ENCODE measurements at places on chromosomes 11 and 22.
A peak's percentile ranks its signal among the peaks of the same experiment; 100 is the strongest.

DNA sequence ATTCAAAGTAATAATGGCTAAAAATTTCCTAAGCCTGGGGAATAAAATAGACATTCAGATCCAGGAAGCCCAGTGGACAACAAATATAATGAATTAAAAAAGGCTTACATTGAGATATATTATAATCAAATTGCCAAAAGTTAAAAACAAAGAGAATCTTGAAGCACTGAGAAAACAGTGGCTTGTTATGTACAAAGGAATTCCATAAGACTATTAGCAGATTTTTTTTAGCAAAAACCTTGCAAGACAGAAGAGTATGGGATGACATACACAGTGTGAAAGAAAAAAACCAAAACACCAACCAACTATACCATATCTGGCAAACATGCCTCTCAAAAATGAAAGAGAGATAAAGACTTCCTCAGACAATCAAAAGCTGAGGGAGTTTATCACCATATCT lies 20.7 kb downstream of the OR10V1 start:
- no peak for DNase-seq

DNA sequence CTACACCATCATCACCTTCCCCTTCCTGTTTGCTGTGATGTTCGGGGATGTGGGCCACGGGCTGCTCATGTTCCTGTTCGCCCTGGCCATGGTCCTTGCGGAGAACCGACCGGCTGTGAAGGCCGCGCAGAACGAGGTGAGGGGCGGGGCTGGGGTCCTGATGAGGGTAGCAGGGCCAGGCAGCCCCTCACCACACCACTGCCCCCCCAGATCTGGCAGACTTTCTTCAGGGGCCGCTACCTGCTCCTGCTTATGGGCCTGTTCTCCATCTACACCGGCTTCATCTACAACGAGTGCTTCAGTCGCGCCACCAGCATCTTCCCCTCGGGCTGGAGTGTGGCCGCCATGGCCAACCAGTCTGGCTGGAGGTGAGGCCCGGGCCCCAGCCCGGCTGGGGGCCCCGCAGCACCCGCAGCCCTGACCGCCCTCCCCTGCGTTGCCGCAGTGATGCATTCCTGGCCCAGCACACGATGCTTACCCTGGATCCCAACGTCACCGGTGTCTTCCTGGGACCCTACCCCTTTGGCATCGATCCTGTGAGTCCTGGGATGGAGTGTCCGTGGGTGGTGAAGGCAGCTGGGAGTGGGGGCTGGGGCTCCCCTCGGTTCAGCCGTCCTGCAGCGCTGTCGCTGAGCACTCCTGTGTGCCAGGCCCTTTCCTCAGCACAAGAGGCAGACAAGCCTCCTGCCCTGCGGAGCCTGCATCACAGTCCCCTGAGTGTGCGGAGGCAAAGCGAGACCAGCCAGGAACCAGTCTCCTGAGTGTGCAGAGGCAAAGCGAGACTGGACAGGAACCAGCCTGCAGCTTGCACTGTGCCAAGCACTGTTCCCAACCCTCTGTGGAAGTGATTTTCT lies 8.8 kb downstream of the TCIRG1 start:
- DNase-seq: no peak

DNA sequence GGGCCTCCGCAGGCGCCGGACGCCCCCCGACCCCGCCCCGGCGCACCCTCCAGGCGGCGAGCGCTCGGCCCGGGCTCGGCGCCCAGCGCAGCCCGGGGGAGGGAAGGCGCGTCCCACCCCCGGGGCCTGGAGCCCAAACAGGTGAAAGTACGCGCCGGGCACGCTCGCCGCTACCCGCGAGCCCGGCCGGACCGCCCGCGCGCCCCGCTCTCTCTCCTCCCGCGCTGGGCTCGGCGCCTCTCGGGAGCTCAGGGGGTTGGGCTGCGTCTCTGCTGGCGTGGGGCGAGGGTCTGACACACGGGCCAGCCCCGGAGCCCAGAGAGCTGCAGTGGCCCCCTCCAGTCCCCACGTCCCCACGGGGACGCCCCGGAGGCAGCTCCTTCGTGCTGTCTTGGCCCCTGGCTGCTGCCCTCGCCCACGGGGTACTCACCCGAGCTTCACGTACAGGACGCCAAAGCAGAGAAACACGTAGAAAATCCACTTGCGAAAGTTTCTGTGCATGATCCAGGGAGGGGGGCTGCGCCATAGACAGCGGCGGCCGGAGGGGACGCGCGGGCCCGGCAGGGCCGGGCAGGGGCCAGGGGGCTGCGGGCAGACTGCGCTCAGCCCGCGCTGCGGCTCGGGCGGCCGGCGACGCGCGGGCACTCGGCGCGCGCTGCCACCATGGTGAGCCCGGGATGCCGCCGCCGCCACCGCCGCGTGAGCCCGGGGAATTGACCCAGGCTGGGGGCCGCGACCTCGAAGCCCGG lies 534 bp downstream of the WNT7B start:
- DNase-seq: no peak

DNA sequence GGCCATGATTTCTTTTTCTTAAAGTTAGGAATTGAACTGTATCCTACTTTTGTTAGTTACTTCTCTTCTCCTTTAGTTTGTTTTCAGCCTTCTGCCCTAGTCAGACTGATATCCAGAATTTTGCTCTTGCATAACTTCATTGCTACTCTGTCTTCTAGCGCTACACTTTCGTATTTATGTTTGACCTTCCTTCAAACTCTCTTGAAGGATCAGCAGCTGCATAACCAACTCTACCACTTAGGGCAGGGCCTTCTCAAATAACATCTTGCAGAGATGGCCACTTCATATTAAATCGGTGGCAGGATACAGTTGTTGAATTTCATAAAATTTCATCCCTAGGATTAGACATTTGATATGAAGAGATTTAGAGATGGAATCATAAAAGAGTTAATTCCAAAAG lies 43.9 kb downstream of the KDM2A start:
- DNase-seq: no peak

DNA sequence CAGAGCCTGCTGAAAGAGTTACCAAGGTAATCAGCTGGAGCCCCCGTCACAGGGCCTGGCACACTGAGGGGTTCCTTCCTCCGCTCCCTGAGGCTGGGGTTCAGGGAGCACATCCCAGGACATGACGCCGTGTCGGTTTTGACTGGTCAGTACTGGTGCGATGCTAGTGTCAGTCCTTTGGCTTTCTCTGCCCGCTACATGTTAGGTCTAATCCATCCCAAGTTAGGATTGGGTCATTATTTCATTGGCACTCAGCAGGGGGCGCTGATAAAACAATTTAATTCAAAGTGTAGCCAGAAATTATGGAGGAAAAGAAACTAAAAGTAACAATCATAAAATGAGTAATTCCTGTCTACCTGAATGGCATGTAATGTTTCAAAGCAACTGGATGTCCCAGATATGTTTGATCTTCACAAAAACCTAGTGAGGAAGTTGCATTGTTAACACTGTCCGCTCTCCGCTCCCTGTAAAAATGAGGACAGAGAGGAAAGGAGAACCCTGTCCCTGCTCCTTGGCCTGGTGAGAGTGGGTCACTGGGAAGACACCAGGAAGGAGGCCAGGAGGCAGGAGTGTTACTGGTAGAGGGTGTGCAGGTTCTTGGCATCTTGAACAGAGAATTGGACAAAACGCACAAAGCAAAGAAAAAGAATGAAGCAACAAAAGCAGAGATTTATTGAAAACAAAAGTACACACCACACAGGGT lies 27.1 kb downstream of the TSKU start:
- peak; percentile 24 for DNase-seq

- no peak for DNase-seq
Measured at GRCh38 chr22:50302041-50302541, 5.4 kb downstream of the PLXNB2 start.

- DNase-seq: no peak
Measured at GRCh38 chr22:49034836-49035817, 792.5 kb downstream of the BRD1 start.

DNA sequence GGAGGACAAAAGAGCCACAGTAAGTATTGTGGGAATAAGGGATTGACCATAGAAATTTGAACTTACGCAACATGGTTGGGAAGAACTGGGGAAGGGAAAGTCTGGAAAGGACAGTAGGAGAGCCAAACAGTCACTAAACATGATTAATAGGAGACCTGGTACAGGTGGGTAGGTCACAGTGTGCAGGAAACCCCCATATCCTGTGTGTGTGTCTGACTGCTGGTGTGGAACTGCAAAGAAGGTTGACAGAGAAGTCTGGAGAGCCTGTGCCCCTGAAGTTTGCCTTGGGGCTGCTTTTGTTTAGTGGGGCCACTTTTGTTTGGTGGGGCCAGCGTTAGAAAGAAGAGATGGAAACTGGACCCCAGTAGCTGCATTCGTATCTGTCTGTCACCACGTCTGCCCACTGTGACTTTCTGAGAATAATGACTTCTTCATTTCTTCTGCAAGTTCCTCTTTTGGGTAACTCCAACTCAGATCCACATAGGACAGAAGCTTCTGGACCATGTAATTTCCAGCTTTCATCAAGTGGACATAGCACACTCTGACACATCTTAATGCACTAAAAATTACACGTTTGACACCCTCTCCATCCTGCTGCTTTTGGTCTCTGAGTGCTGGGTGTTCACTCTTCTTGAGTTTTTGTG lies 126.8 kb upstream of the RAG2 start:
- no peak for DNase-seq

DNA sequence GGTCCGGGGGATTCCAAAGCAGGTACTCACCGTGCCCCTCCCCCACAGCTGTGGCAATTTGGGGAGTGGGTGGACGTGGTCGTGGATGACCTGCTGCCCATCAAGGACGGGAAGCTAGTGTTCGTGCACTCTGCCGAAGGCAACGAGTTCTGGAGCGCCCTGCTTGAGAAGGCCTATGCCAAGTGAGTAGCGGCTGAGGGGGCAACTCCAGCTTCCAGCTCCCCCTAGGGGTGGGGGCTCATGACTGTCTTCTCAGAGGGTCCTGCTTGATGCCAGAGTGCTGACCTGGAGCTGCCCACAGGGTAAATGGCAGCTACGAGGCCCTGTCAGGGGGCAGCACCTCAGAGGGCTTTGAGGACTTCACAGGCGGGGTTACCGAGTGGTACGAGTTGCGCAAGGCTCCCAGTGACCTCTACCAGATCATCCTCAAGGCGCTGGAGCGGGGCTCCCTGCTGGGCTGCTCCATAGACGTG lies 4.2 kb downstream of the CAPN1 start:
- DNase-seq: no peak

- DNase-seq: no peak
Measured at GRCh38 chr22:30479981-30480380, 8.2 kb upstream of the SEC14L3 start.

DNA sequence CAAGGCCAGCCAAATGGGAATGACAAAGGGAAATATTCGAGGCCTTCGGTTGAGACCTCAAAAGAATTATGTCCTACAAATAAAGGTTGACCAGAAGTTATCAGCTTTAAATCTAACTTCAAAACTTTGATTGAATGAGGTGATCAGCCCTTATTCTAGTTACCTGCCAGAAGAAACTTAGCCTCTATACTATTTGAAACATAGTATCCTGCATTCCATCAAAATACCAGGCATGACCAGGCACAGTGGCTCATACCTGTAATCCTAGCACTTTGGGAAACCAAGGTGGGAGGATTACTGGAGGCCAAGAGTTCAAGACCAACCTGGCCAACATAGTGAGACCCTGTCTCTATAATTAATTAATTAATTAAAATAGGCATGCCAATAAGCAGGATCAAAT lies 44.3 kb upstream of the ADORA2A start:
- DNase-seq: no peak

GRCh38 chr11:46537537-46538295 lies 56.1 kb downstream of the AMBRA1 start:
- peak; percentile 54 for DNase-seq

GRCh38 chr11:68683536-68684384 lies 584 bp upstream of the GAL start:
- no peak for DNase-seq

DNA sequence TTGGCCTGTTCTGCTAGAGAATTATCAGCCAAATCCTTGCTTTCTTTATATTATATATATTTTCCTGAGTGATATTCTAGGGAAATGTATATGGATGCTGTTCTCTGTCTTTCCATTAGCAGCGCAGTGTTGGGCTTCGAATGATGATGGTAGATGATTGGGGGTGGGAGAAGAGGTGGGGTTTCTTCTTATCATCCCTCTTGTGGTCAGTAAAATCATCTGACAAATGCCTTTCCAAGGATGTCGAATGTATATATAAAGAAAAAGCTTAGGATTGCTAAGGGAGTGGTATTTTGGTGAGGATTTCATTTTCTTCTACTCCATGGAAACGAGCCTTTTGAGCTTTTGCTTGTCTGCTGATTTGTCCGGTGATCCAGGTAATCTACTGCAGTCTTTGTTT lies 48.9 kb downstream of the ARHGEF12 start:
- DNase-seq: peak; percentile 31

- DNase-seq: no peak
Measured at GRCh38 chr11:74443071-74443864, 24.1 kb downstream of the KCNE3 start.

DNA sequence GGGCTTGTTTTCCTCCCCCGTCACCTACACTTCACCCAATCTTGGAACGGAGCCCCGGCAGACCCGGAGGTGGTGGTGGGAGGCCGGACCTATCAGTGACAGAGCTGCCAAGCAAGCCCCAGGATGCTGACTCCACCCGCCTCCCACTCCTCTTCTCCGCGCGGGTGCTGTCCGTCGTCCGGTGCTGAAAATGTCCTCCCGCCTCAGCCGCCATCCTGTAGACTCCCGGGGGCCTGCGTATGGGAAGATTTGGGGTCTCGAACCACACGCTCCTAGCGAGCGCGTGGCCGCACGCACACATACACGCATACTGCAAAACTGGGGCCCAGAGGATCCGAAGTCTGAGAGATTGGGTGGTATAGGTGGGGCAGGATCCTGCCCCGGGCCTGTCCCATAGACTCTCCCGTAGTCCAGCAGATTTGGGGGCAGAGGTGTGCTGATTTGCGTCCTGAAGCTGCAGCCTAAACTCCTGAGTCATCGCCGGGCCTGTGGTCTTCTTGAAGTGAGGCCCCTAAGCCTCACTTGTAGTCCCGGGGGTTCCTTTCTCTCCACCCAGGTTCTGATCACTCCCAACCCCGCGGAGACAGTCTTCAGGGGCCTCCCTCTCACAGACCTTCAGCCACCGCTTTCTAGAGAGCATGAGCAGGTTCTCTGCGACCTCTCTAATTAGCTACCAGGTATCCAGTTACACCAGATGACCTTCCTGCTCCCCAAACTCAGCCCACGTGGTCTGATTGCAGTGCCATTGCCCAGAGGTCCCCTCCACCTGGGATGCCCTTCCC lies 796 bp upstream of the YIF1A start:
- DNase-seq: no peak

DNA sequence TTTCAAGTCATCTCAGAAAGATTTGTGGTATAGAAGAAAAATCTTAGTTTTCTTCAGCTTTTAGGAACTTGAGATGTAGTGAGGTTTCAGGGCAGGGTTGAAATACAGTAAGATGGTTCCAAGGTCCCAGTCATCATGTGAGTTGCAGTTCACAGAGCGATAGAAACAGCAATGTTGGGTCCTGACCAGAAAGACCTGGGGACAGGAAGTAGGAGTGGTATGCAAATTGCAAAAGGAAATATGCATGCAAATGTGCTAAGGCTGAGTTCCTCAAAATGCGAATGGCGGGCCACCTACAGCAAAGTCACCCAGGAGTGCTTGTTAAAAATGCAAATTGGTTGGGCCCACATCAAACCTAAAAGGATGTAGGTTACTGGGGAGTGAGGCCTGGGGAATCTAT lies 1032.7 kb upstream of the TENM4 start:
- DNase-seq: no peak
